ENCODE measurements at places on chromosomes 16 and 17.

DNA sequence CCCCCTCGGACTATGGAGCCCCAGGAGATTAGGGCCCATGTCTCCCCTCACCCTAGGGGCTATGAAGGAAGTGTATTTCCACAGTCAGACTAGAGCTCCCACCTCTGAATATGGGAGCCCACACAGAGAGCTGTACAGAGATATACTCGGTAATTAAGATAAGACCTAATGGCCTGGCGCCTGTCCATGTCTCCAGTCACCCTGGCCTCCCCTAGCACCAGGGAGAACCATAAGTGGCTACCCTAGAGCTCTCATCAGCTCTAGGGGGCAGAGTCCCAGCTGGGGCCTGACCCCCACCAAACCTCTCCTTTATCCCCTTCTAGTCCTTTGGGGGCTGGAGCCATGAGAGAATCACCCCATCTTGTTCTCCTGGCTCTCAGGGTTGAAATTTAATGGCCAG is 2.4 kb downstream of the TMEM101 start:
- no peak for DNase-seq

- no peak for DNase-seq
These were observed 11.6 kb upstream of the NTN1 start for GRCh38 chr17:9009737-9010136.

GRCh38 chr17:19958023-19958422 is 19.6 kb downstream of the AKAP10 start:
- no peak for DNase-seq

DNA sequence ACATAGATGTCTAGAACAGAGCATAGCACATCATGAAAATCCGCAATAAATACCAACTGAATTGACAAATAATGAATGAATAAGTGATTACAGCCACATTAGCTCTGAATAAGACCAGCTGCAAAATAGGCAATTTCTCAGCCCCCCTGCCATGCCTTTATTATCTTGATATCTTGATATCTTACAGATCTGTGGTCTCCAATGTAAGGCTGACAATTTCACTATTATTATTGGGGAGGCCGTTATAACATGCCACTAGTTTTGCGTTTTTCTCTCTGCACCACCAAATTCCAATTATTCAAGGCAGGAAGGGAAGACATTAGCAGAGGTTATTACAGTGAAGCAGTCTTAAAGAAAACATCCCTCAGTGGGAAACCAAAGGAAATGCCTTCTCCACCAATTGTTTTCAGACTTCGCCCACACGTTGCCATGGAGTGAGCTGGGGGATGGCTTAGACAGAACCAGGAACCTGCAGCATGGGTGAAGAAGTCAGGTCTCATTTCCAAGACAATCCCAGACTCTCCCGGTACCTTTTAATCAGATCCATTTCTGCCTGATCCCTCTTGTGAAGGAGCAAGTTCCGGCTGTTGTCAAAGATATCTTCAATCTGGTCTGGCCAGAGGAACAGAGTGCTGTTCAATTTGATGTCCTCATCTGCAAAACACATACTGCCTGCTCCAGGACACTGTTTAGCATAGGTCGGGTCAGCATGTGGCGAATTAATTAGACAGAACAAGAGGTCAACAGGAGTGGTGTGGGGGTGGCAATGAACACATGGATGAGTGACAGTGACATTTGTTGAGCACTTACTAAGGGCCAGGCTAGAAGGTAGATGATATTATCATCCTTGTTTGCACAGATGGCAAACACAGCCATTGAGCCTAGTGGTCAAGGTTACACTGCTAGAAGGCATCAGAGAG is 46.4 kb downstream of the DNAH3 start:
- DNase-seq, result no peak

- DNase-seq, result no peak
These were observed 107.9 kb downstream of the WSCD1 start for GRCh38 chr17:6177941-6178694.

DNA sequence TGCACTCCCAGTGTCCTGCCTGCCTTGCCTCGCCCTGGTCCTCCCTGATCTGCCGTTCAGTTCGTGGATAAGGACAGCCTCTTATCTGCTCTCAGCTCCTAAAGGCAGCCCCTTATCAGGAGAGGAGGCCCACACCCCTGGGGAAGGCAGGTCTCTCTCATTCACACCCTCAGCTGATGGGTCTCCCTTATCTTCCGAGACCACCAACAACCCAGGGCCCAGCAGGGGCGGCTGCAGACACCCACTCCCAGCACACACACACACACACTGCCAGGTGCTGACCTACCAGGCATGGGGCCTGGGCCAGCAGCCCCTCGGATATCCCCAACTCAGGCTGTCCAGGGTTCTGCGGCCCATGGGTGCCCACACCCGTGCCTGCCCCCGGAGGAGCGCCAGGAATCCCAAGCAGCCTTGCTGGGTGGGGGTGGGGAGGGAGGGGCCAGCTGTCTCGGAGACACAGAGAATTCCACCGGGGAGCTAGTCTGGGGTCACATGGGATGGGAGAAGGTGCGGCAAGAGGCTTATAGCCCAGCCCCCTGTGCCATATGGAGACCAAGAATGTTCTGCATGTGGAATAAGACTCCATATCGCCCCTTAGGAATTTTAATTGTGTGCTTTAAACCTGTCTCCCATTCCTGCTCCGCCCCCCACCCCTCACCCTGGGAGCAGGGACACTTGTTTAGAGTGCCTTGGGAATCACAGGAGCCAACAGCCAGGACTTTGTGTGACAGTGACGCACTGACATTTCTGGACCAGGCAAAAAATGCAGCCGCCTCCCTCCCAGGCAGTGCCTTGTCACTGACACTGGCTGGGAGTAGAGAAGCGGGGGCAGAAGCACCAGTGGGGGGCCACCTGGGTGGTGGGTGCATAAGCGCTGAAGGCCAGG is 41.9 kb upstream of the EMP2 start:
- no peak for DNase-seq

DNA sequence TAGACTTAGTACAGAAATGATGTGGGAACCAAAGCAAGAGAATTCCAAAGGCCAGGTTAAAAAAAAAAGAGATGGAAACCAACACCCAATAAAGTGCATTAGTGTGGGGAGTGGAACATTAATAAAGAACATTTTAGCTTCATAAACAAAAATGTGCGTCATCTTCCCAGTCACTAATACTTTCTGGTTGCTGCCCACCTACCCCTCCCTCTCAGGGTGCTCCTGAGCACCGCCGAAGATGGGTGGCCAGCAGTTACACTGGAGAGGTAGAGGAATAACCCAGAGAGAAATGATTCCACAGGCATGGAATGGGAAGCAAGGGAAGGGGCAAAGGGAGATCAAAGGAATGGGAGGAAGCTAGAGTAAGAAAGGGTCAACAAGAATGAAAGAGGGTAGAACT is 6.0 kb upstream of the CHD3 start:
- no peak for DNase-seq

- no peak for DNase-seq
These were observed 338.8 kb downstream of the SEC14L1 start for GRCh38 chr17:77479372-77480198.

- DNase-seq, result no peak
These were observed 729 bp downstream of the P2RX5 start for GRCh38 chr17:3695129-3695722.

GRCh38 chr16:8673611-8674412 is 605 bp upstream of the ABAT start:
- no peak for DNase-seq

- no peak for DNase-seq
These were observed 1.2 kb upstream of the SECTM1 start for GRCh38 chr17:82334622-82335394.

DNA sequence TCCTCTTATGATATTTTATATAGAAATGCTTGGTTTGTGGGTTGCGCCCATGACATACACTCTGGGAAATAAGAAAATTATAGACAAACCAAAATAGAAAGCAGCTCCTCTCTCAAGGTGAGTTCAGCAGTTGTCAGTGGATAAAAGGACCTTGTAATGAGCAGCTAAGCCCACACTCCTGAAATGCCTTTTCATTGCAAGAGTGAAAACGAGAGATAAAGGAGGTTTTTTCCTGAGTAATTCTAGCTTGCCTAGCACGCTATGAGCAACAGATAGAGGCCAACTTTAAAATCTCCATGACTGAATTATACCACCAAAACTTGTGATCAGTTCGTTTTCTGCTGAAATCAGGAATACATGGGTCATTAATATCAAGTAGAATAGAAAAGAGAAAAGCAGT is 261.8 kb upstream of the CACNG5 start:
- no peak for DNase-seq

DNA sequence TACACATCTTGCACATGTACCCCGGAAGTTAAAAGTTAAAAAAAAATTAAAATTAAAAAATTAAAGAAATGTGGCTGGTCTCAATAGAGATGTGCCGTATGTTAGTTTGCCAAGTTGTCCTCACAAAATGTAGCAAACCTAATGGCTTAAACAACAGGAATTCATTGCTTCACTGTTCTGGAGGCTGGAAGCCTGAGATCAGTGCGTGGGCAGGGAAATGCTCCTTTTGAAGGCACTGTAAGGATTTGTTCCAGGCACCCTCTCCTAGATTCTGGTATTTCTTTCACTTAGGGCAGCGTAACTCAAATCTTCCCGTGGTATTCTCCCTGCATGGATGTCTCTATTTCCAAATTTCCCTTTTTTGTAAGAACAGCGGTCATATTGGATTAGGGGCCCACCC is 32.7 kb upstream of the MON1B start:
- DNase-seq, result no peak

GRCh38 chr17:66582373-66583111 is 252.4 kb upstream of the CACNG5 start:
- no peak for DNase-seq

DNA sequence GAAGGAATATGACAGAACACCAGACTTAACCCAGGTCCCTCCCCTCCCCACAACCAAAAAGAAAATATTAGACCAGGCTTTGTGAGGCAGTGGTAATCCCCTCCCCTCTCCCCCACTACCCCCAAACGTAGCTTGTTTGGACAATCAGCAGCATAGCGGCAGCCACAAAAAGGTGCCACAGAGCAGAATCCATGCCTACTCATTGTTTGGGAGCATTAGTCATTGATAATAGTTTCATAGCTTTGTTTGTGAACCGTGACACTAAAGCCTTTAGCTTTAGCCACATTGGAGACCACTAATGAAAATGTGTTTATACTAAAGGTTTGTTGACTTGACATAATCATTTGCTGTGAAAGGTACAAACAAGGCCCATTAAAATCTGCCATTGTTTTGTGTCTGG is 65.1 kb downstream of the NUP93 start:
- DNase-seq, result no peak

GRCh38 chr17:43671031-43671692 is 9.4 kb upstream of the MEOX1 start:
- no peak for DNase-seq

DNA sequence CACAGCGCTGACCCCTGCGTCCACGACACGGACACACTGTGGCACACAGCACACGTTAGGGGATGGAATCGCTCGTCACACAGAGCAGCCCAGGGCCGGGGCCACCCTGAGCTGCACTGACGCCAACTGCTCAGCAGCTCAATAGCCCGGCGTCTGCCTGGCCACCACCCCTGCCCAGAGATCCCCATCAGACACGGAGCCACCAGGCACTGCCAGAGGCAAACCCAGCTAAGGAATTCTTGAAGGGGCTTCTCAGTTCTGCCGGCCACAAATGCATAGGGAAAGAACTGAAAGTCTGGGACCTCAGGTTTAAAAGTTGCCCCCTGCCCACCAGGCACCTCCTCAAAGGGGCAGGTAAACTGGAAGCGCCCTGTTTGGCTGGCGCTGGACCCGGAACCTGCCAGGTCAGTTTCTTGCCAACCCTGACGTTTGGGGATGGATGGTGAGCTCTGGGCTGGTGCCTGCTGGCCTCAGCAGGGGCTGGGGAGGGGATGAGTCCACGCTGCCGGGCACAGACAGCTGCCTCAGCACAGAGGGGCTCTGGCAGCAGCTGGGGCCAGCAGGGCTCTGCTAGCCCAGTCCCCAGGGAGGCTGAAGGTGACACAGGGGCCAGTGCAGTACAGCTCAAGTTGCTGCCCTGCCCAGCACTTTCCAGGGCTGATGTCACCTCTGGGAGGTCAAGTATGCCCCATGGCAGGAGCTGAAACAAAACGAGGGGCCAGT is 33.2 kb downstream of the TIMM22 start:
- DNase-seq, result no peak

DNA sequence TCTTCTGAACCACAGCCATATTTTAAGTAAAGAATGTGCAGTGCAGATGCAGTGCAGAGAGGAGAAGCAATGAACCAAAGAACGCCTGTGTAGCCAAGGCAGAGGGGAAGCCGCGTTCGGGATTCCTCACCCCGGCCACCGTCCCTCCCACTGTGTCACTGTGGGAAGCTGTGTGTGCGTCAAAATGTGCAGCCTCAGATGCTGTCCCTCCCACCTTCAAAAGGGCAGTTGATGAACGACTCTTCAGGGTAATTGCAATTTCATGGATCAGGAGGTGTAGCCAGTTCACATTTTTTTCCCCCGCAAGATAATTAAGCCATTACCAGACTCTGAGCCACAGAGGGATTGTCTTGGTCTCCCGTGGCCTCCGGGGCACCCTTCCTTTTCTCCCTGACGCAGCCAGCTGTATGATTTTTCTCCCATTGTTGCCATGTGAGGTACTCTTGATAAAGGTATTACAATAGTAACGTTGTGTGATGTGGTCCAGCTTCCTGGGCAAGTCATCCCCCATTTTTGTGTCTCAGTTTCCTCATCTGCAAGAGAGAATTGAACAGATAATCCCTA is 190.0 kb downstream of the FOXL1 start:
- no peak for DNase-seq

DNA sequence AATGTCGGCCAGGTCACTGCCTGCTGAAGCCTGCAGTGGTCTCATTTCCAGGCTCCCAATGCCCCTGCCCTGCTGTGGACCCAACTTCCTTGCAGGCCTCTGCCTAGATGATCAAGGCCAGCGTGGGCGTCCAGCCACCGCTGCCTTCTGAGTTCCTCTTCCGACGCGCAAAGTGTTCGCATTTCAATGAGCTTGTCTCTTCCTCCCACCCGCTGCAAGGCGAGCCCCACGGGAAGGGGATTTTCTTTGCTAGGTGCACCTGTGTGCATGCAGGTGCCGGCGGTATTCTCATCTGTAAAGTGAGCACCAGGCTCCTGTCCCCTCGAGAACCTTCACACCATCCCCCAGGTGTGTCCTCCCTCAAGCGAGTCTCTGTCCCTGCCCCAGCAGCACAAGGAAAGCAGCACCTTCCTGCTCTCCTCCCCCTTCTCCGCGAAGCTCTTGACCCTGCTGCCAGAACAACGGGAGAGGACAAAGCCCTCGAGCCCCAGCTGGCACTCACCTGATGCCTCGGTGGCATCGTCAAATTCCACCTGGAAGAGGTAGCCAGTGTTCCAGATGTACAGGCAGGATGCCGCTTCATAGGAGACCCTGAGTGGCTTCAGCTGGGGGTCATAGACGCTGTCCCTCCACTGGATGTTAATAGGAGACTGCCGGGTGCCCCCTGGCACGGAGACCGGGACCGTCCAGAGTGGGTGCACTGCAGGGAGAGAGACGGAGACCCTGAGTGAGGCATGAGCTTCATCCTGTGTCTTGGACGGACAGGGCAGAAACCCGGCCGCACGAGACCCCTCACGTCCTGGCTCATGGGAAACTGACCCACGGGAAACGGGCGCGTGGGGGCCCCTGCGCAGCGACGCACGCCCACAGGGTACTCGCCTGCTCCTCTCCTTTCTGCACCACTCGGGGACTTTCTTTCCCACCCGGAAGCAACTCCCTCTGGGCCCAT is 9.8 kb downstream of the CA5A start:
- no peak for DNase-seq
